ENCODE measurements at places on chromosomes 7 and 10. TPM values are rescaled to one million over a fixed set of nuclear protein-coding genes. Genes with fewer than 3 reads are reported as not detected.

The ZFYVE27 gene
- 11.6 TPM for total RNA-seq

The ASZ1 gene
- not detected for total RNA-seq

The SPDYE6 gene
- total RNA-seq, result not detected

The CDNF gene
- total RNA-seq, result 0.47 TPM

The GRID1 gene
- total RNA-seq, result not detected

The MSMB gene
- total RNA-seq, result not detected

The MRC1 gene
- total RNA-seq, result not detected

The HSPA12A gene
- 3.7 TPM for total RNA-seq

All from hair follicular keratinocyte (primary cell).